ENCODE measurements at places on chromosomes 12 and 14.

- no peaks in the 10 kb centered on the region for H3K36me3 ChIP-seq
- peak; percentile 57 for DNase-seq
- H3K4me3 ChIP-seq, result no peak overlapping the region
- no peak overlapping the region for H3K27ac ChIP-seq
- no peaks in the 10 kb centered on the region for H3K27me3 ChIP-seq
Measured at GRCh38 chr14:64117671-64118402, 176.3 kb downstream of the ESR2 start.

DNA sequence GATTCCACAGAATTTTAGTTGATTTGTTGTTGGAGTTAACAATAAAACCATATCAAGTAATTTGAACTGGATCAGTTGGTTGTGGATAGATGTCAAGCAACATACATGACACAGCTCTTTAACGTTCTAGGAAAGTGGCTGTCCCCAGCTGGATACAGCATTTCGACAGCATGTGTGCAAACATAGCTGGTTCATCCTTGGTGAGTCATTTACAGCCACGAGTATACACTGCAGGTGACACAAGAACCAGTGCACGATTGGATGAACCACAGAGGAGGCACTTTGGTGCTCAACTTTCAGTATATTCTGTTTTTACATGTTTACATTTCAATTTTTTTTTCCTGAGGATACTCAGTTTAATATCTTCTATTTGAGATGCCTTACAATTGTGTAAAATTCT lies 242.4 kb downstream of the TMEM117 start:
- no peak overlapping the region for H3K4me3 ChIP-seq
- H3K4me1 ChIP-seq, result no peaks in the 10 kb centered on the region
- DNase-seq, result no peak
- no peak overlapping the region for H3K27ac ChIP-seq

DNA sequence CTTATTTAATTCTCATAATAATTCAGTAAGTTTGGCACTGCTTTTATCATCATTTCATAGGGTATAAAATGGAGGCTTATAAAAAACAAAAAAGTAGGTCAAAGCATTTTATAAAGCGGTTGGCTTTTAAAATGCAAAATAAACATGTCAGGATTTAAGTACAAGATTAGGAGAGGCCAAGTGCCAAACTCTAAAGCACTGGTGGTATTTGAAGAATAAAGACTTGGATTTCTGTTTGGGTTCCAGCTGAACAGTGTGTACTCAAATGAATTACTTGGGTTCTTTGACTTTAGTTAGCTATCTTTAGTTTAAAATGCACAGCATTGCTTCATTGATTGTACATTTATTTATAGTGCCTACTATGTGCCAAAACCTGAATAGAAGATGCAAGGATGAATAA lies 966.6 kb upstream of the SEL1L start:
- no peak overlapping the region for H3K4me3 ChIP-seq
- DNase-seq, result no peak
- no peak overlapping the region for H3K27ac ChIP-seq

DNA sequence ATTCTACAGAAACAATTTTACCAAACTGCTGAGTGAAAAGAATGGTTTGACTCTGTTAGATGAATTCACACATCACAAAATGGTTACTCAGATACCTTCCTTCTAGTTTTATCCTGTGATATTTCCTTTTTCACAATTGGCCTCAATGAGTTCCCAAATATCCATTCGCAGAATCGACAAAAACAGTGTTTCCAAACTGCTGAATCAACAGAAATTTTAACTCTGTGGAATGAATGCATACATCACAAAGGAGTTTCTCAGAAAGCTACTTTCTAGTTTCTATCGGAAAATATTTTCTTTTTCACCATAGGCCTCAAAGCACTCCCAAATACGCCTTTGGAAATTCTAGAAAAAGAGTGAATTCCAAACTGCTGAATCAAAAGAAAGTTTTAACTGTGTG lies 525.0 kb downstream of the ALG10 start:
- no peak for DNase-seq
- H3K27me3 ChIP-seq, result no peaks in the 10 kb centered on the region
- no peak overlapping the region for H3K27ac ChIP-seq
- no peak overlapping the region for H3K4me3 ChIP-seq
- no peaks in the 10 kb centered on the region for H3K4me1 ChIP-seq

DNA sequence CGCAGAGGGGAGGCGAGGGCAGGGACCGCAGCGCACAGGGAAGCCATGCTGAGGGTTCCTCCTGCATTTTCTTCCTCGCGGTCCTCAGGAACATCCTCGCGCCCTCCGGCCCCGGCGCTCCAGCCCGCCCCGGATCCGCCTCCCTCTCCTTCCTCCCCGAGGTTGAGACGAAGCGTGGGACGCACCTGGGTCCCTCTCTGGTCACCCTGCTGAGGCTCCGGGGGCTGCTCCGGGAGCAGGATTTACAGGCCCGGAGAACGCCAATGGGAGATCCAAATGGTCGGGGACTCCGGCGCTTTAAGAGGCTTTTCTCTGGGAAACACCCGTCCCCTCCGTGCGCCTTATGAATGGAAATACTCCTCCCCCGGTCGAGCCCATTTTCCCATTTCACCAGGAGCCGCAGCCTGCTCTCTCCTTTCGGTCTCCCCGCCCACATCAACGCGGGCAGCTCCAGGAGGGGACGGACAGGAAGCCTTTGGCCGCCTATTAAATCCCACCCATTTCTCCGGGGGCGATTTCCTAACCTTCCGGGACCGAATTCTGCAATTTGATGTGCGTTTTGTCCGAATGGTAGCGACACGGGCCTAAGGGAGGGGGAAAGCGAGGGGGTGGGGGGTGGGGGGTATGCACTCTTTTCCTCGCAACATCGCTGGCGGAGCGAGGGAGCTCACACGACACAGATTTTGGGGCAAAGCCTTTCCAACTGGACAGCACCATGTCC lies at the start of gene UNC79:
Gene UNC79, plus strand, starts transcription at position 625 of the 721 bp plus-strand sequence. Its CDS starts 91 bp downstream, at position 716.
- peak; percentile 30 for DNase-seq
- H3K4me1 ChIP-seq, result no peaks in the 10 kb centered on the region
- H3K4me3 ChIP-seq, result peak within 1 kb of the TSS; percentile 14
- H3K27ac ChIP-seq, result no peak within 1 kb of the TSS

DNA sequence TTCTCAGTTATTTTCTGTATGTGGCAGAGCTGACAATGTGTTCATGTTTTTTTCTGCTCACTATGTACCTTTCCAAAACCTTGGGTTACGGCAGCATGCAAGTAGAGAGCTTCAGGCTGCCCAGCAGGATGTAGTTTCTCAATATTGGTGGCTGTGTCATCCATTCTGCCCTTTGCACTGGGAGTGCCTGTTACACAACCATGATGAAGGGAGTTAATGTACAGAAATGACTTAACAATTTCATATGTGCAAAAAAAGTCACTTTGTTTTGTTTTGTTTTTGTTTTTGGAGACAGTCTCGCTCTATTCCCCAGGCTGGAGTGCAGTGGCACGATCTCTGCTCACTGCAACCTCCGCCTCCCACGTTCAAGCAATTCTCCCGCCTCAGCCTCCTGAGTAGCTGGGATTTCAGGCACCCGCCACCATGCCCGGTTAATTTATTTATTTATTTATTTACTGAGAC lies 6.1 kb upstream of the CNIH1 start:
- no peaks in the 10 kb centered on the region for H3K36me3 ChIP-seq
- no peaks in the 10 kb centered on the region for H3K27me3 ChIP-seq
- peaks cover 9% of the 10 kb centered on the region for H3K4me1 ChIP-seq
- H3K4me3 ChIP-seq, result no peak overlapping the region
- DNase-seq, result no peak
- H3K27ac ChIP-seq, result no peak overlapping the region

GRCh38 chr12:131867891-131868675 lies 26.3 kb upstream of the ULK1 start:
- peaks cover 5% of the 10 kb centered on the region for H3K4me1 ChIP-seq
- H3K27ac ChIP-seq, result no peak overlapping the region
- no peaks in the 10 kb centered on the region for H3K27me3 ChIP-seq
- H3K36me3 ChIP-seq, result no peaks in the 10 kb centered on the region
- no peak overlapping the region for H3K4me3 ChIP-seq
- DNase-seq, result no peak

- no peaks in the 10 kb centered on the region for H3K27me3 ChIP-seq
- H3K36me3 ChIP-seq, result no peaks in the 10 kb centered on the region
- no peak overlapping the region for H3K27ac ChIP-seq
- DNase-seq, result no peak
- H3K4me3 ChIP-seq, result no peak overlapping the region
- no peaks in the 10 kb centered on the region for H3K4me1 ChIP-seq
Measured at GRCh38 chr12:5308996-5309395, 122.9 kb upstream of the NTF3 start.

GRCh38 chr12:52225752-52226151 lies 7.3 kb upstream of the KRT7 start:
- no peaks in the 10 kb centered on the region for H3K27me3 ChIP-seq
- no peak overlapping the region for H3K27ac ChIP-seq
- H3K4me1 ChIP-seq, result peaks cover 25% of the 10 kb centered on the region

- DNase-seq, result no peak
- H3K4me3 ChIP-seq, result no peak overlapping the region
- no peaks in the 10 kb centered on the region for H3K4me1 ChIP-seq
- no peaks in the 10 kb centered on the region for H3K27me3 ChIP-seq
Measured at GRCh38 chr14:87260460-87260859, 732.5 kb downstream of the GALC start.

DNA sequence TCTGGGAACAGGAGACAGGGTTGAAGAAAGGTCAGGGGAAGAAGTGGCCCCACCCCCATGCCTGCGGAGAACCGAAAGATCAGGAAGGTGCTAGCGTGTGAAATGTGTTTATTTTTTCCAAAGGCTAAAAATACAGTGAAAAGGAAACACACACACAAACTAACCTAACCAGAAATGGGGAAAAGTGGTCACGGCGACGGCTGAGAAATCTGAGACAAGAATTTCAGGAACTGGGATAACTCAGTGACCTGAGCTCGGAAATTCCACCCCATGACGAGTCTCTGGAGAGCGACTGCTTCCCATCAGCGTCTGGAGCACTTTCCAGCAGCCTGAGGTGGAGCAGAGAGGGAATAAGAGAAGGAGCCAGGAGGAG lies 16.6 kb upstream of the RND1 start:
- no peak overlapping the region for H3K4me3 ChIP-seq
- H3K36me3 ChIP-seq, result no peaks in the 10 kb centered on the region
- peaks cover 29% of the 10 kb centered on the region for H3K27me3 ChIP-seq
- DNase-seq, result peak; percentile 64
- peaks cover 3% of the 10 kb centered on the region for H3K4me1 ChIP-seq
- H3K27ac ChIP-seq, result no peak overlapping the region

GRCh38 chr14:24861083-24861630 lies 188.8 kb downstream of the STXBP6 start:
- H3K4me1 ChIP-seq, result no peaks in the 10 kb centered on the region
- no peak overlapping the region for H3K27ac ChIP-seq
- no peak overlapping the region for H3K4me3 ChIP-seq

GRCh38 chr12:75366629-75367028 lies 24.3 kb upstream of the GLIPR1L2 start:
- H3K27me3 ChIP-seq, result no peaks in the 10 kb centered on the region
- H3K4me3 ChIP-seq, result no peak overlapping the region
- DNase-seq, result peak; percentile 73
- no peaks in the 10 kb centered on the region for H3K4me1 ChIP-seq
- no peak overlapping the region for H3K27ac ChIP-seq
- H3K36me3 ChIP-seq, result no peaks in the 10 kb centered on the region

DNA sequence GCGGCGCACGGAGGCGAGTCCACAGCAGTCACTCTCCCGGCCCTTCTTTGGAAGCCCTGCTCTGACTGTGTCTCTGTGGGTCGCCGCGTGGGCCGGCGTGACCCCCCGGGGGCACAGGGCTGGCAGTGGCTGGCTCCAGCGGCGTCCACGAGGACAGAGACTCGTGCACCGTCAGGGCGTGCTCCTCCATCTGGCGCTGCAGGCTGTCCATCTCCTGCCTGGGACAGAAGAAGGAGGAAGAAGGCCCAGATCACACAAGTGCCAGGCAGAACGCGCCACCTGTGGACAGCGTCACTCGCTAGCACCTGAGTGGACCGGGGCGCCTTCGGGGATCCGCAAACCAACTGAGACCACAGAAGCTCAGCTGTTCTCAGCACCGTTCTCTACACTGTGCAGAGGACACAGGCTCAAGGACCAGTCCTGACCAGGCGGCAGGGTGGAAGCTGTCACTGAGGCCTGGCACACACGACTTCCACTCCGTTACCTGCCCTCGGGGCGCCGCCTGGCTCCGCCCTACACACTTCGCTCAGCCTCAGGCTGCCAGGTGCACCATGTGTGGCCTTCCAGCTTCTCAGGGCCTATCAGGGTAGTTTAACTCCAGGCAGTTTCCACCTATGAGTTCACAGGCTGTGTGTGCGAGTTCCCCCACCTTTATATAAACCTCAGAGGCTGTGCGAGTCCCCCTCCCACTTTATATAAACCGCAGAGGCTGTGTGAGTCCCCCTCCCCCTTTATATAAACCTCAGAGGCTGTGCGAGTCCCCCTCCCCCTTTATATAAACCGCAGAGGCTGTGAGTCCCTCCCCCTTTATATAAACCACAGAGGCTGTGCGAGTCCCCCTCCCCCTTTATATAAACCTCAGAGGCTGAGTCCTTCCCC lies 11.7 kb upstream of the ANKLE2 start:
- no peak overlapping the region for H3K4me3 ChIP-seq
- peaks cover 55% of the 10 kb centered on the region for H3K36me3 ChIP-seq
- H3K27me3 ChIP-seq, result no peaks in the 10 kb centered on the region
- no peak for DNase-seq
- no peak overlapping the region for H3K27ac ChIP-seq

- no peak overlapping the region for H3K27ac ChIP-seq
- no peak overlapping the region for H3K4me3 ChIP-seq
- no peaks in the 10 kb centered on the region for H3K36me3 ChIP-seq
Measured at GRCh38 chr14:23615856-23616255, 20.3 kb upstream of the DHRS2 start.

DNA sequence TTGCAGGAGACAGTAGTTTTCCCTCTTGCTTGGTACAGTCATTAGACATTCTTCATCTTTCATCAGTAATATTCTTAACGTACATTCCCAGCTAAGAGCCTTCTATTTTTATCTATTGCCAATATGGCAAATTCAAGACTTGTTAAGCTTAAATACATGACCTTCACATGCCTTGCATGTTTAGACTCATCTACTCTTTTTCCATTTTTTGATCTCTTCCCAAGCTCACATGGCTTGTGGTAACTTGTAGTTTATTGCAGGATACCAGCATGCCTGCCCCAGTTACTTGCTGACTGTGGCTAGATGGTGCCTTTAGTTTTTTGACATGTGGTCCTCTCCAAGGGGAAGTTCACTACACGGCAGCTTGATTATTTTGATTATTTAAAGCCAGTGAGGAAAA lies 729.0 kb downstream of the SLC6A15 start:
- H3K4me1 ChIP-seq, result no peaks in the 10 kb centered on the region
- H3K4me3 ChIP-seq, result no peak overlapping the region
- no peak for DNase-seq
- no peak overlapping the region for H3K27ac ChIP-seq
- H3K27me3 ChIP-seq, result no peaks in the 10 kb centered on the region

- H3K4me3 ChIP-seq, result peak overlapping the region; percentile 71
- no peaks in the 10 kb centered on the region for H3K36me3 ChIP-seq
- no peaks in the 10 kb centered on the region for H3K27me3 ChIP-seq
- peaks cover 6% of the 10 kb centered on the region for H3K4me1 ChIP-seq
- H3K27ac ChIP-seq, result no peak overlapping the region
- peak; percentile 74 for DNase-seq
Measured at GRCh38 chr14:102594514-102595175, 2.2 kb downstream of the RCOR1 start.

GRCh38 chr14:99628887-99629618 lies 15.9 kb upstream of the HHIPL1 start:
- H3K4me3 ChIP-seq, result no peak overlapping the region
- no peak overlapping the region for H3K27ac ChIP-seq
- H3K27me3 ChIP-seq, result no peaks in the 10 kb centered on the region
- no peaks in the 10 kb centered on the region for H3K4me1 ChIP-seq

All from fibroblast of lung (primary cell).